ENCODE measurements at places on chromosomes 6 and 20.

DNA sequence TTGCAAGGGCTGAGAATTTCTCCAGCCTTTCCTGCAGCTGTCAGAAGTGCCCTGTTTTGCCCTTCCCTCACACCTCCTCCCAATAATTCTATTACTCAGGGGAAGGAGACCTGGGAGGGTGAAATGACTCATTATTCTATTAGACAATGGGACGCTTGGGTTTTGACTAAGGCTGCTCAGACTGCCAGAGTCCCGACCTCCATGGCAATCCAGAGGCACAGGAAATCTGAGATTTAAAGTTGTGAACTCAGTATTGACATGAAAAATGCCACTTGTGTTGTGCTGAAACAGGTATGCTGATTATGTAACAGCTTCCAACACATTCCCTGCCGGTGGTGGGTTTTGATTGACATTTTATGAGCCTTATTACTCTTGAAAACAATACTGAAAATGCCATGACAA is 625.9 kb upstream of the FLRT3 start:
- no peak for DNase-seq

DNA sequence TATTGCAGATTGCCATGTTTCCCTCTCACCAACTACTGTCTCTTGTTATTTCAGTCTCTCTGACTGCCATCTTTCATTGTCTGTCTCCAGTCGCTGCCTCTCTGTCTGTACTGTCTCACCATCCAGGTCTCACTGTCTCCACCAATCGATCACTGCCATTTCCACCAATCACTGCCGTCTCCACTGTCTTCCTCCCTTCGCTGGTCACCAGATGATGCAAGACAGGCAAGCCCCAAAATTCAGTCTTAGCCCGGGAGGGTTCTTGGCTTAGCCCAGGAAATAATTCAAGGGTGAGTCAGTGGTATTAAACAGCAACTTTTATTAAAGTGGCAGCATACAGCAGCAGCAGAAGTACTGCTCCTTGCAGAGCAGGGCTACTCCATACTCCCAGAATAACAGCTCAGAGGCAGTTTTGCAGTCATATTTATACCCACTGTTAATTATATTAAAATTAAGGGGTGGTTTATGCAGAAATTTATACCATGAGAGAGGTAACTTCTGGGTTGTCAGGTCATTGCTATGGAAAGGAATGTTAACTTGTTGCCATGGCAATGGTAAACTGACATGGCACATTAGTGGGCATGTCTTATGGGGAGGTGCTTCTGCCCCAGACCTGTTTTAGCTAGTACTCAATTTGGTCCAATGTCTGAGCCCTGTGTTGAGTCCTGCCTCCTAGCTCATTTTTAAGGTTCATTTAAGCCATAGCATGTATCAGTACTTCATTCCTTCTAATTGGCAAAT is 23.0 kb upstream of the ECHDC1 start:
- no peak for DNase-seq

GRCh38 chr6:143952947-143953701 is 54.9 kb downstream of the PLAGL1 start:
- no peak for DNase-seq

DNA sequence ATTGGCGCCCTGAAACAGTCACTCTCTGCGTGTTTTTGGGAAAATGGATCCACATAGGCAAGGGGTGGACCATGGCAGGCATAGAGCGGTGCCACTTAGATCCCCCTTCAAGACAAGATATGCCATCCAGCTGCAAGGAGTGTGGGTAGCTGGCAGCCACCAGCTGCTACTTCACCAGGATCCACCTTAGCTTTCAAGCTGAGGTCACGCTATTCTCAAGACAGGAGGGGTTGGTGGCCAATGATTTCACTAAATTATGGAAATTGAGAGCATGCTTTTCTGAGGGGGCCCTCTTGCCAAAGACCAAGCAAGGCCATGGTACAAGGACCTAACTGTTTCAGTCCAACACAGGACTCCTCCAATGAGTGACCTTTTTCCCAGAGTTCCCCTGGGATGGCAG is 16.3 kb downstream of the HEBP2 start:
- DNase-seq = no peak

DNA sequence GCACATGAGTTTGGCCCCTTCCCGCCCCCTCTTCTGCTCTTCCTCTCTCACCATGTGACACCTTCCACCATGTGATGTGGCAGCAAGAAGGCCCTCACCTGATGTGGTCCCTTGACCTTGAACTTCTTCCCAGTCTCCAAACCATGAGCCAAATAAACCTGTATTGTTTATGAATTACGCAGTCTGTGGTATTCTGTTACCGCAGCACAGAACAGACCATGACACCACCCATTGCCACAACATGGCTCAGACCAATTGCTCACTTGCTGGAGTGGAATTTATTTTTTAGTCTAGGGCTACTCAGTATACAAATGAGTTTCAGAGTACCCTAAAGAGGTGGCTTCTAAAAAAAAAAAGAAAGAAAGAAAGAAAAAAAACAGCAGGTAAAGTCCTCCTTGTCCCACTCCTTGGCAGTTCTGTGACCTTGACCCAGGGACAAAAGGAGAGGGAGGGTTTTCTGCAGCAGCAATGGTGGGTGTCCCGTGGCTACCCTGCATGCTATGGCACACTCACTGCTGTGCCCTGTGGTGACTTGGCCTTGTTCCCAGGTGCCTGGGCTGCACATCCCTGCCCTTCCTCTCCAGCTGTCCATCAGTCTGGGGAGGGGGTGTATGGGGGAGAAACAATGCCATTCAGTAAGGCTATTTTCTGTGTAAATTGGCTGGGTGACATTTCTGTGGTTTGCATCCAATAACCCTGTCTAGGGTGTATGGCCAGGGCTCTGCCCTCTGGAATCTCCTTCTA is 5.4 kb upstream of the VSX1 start:
- no peak for DNase-seq

GRCh38 chr6:168581706-168582105 is 140.7 kb downstream of the SMOC2 start:
- DNase-seq = no peak

DNA sequence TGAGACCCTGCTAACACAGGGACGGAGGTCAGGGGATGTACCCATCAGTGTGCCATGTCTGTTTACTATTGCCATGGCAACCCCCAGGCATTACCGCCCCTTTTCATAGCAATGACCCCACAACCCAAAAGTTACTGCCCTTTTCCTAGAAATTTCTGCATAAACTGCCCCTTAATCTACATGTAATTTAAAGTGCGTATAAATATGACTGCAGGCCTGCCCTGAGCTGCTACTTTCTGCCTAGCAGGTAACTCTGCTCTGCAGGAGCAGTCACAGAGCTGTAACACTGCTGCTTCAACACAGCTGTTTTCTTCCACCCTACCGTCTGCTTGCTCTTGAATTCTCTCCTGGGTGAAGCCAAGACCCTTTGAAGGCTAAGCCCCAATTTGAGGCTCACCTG is 57.1 kb upstream of the RPS6KA2 start:
- no peak for DNase-seq

DNA sequence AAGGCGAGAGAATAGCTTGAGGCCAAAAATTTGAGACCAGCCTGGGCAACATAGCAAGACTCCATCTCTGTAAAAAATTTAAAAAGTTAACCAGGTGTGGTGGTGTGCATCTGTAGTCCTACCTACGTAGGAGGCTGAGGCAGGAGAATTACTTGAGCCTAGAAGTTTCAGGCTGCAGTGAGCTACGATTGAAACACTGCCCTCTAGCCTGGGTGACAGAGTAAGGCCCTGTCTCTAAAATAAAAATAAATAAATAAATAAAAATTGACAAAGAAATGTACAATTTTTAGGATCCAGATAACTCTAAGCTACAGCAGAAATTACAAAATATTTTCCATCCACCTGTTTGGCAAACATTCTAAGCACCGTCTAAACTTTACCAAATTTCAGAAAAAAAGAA is 941.0 kb upstream of the ADGRB3 start:
- DNase-seq = no peak

DNA sequence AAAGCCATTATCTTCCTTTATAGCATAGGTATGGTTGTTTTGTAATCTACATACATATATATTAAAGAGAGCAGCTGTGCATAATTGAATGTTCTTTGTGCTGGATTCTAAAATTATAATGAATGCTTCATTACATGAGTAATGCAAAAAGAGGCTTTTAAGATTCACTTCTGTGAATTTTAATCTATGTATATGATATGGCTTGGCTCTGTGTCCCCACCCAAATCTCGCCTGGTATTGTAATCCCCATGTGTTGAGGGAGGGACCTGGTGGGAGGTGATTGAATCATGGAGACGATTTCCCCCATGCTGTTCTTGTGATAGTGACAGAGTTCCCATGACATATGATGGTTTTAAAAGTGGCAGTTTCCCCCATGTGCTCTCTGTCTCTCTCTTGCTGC is 255.4 kb downstream of the GRM1 start:
- no peak for DNase-seq

- DNase-seq = no peak
Measured at GRCh38 chr20:36252511-36252910, 16.2 kb downstream of the AAR2 start.

GRCh38 chr6:10421921-10422736 is 7.3 kb upstream of the TFAP2A start:
- DNase-seq = no peak

- DNase-seq = peak; percentile 47
Measured at GRCh38 chr6:20403766-20404640, 2.3 kb downstream of the E2F3 start.

DNA sequence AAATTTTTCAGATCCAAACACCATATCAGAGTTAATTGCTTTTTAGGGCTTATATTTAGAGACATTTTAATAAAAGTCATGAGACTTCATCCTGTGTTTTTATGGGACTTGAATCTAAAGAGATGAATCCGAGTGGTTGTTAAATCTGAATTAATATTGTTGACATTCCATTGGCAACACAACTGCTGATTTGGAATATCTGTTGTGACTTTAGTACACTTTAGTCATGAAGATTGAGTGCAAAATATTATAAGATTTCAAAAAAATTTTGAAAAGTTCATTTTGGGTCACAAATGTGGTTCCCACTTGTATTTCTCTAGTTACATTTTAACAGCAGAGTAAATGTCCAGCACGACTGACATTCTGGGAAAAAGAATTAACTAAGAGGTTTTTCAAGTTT is 442.7 kb upstream of the HSF2 start:
- no peak for DNase-seq

GRCh38 chr6:33215271-33216116 is 7.2 kb downstream of the RING1 start:
- no peak for DNase-seq

GRCh38 chr6:4504700-4505099 is 271.5 kb upstream of the CDYL start:
- no peak for DNase-seq

- DNase-seq = no peak
Measured at GRCh38 chr20:53365539-53366075, 228.0 kb downstream of the ZNF217 start.

DNA sequence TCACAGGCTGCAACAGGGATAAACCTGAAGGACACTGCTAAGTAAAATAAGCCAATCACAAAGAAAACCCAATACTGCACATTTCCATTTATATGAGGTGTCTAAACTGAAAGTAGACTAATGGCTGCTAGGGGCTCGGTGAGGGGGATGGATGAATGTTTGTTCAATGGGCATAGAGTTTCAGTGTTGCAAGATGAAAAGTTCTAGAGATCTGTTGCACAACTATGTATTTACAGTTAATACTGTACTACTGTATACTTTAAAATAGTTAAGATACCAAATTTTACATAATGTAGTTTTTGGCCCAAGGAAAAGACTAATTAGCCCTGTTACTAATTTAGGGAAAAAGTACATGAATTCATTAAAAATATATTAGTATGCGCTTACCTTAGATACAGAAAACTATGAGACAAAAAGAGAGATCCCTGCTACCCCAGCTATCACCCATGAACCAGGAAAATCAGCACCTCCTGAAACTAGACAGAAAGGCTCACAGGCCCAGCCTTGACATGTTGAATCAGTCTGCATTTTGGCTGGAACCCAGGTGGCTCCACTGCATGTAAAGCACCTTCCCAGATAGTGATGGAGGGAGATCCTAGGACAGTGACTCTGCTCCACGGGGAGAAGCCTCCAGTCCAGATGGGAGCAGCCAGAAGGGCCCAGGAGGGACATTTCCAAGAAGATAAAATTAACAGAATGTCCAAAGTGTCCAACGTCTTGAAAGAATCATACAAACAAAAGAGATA is 16.1 kb downstream of the HLA-F start:
- DNase-seq = no peak

DNA sequence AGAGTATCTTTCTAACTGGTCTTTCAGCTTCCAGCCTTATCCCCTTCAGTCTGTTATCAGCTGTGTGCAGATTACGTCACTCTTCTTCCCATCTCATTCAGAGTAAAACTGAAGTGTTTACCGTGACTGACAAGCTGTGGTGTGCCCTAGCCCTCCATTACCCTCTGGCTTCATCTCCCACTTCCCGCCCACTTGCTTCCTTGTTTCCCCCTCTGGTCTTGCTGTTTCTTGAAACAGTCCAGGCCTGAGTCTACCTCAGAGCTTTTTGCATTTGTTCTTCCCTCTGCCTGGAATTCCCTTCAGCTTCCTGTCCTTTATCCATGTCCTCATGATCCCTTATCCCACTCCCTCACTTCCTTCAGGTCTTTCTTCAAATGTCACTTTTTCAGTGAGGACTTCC is 66.9 kb downstream of the CARMIL1 start:
- DNase-seq = no peak

DNA sequence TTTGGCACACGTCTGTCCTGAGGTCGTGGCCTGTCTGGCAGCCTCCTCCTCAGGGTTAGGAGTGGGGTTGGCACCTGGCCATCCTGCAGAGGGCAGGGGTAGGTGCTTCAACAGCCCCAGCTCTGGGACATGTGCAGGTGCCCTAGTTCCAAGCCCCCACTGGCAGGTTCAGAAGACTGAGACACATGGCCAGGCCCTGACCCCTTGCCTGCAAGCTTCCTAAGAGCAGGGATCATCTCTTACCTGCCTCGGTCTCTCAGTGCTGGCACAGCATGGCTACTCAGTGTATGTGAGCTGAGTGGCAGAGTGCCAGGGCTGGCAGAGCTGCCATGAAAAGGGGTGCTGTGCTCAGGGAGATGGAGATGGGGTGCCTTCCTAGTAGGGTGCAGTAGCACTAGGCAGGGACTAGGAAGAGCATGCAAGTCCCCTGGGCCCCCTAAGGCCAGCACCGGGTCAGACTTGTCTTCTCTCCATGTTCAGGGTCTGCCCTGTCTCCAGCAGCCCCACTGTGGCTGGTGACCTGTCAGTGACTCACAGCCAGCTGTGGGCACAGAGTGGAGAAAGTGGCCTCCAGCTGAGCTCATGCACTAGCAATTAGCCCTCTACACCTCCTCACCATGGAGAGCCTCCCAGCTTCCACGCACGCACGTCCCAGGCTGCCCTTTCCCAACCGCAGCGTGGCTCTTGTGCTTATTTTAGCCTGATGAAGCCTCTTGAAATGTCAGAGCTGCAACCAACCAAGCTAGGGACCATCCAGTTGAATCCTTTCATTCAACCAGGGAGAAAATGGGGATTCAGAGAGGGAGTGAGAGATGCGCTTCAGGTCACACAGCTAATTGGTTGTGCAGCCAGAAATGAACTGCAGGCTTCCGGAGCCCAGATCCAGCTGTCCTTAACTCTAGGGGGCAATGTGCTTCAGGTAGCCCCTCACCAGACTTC is 116.6 kb downstream of the MRPL14 start:
- no peak for DNase-seq

Data from effector memory CD8-positive, alpha-beta T cell (primary cell).